GM23338 (cell line): ENCODE measurements at places on chromosomes 5 and 9. TPM values are rescaled to one million over a fixed set of nuclear protein-coding genes. Genes with fewer than 3 reads are reported as not detected.
A peak's percentile ranks its signal among the peaks of the same experiment; 100 is the strongest.

- peak; percentile 10 for DNase-seq
Measured at GRCh38 chr5:110288766-110289511, 437.5 kb downstream of the TMEM232 start.

GRCh38 chr9:78438211-78438610 is 141.3 kb downstream of the PSAT1 start:
- peak; percentile 47 for DNase-seq

DNA sequence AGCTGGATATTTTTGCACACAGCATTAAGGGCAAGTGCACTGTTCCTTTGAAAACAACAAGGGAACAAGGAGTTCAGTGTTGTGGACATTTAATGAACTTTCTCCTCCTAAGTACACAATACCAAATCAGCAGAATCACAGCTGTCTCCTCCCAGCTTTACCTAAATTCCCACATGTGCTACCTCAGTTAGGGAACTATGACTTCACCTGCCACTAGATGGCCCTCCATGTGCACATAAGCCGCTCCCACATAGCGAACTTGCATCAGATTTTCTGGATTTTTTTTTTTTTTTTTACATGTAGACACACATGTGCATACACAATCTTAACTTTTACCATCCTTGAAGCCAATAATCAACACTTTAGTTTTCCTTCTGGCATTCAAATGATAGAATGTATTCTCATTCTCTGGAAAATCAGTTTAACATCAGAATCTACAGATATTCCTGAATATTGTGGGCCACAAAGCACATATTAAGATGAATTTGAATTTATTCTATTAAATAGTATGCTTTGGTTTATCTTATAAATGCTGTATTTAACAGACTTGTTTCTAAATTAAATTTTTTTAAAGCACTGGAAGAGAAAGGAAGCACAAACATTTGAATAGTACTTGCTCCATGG is 123.6 kb downstream of the PALM2AKAP2 start:
- DNase-seq = peak; percentile 81

DNA sequence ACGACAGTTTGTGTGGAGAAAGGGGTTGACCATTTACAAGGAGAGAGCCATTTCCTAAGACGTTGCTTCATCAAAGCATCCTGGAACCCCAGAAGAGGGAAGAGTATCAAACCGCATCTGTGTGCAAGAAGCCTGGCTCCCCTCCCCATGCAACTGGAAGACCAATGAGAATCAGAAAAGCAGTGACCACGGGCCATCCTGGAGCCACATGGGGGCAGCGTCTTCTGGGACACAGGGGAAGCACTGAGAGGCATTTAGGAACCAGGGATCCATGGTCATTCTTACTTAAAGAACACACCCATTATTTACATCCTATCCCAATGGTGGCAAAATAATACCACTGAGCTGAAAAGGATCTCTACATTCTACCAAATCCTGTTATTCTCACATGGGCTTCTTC is 29.3 kb downstream of the SEMA5A start:
- peak; percentile 64 for DNase-seq

GRCh38 chr9:91429501-91429900 is 5.9 kb upstream of the NFIL3 start:
- no peak for DNase-seq

DNA sequence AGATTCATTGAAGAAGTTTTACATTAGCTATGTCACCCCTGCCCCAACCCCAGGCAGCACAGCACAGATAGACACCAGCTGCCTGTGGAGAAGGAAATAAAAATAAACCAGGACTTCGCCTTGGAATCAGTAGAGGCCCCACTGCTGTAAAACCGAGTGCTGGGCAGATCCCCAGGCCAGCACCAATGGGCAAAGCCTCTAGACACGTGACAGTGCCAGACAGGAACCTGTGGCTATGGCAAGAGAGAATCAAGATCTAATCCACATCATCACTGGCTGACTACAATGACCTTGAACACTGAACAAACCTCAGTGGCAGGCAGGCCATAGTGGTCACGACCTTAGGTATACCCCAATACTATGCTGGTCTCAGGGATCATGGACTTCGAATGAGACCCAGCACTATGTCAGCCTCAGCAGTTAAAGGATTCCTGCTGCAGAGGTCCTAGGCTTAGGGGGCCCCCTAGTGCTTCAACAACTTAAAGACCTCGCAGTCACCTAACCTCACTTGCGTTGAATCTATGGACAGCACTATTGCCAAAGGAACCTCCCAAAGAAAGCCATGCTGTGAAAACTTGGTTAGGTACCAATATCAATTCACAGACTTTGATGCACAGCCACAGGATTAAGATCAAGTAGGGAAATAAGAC is 2118.6 kb upstream of the C9orf72 start:
- peak; percentile 92 for DNase-seq

- no peak for DNase-seq
Measured at GRCh38 chr5:113169720-113170119, 193.1 kb downstream of the DCP2 start.

DNA sequence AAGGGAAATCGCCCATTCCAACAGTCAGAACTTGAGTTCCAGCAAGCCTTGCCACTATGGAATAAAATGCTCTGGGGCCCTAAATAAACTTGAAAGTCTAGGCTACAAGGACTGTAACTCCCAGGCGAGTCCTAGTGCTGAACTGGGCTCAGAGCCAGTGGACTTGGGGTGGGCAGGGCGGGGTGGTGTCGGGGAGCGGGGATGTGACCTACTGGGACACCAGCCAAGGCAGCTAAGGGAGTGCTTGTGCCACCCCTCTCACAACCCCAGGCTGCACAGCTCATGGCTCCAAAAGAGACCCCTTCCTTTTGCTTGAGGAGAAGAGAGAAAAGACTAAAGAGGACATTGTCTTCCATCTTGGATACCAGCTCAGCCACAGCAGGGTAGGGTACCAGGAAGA is 61.5 kb downstream of the MEIKIN start:
- no peak for DNase-seq

DNA sequence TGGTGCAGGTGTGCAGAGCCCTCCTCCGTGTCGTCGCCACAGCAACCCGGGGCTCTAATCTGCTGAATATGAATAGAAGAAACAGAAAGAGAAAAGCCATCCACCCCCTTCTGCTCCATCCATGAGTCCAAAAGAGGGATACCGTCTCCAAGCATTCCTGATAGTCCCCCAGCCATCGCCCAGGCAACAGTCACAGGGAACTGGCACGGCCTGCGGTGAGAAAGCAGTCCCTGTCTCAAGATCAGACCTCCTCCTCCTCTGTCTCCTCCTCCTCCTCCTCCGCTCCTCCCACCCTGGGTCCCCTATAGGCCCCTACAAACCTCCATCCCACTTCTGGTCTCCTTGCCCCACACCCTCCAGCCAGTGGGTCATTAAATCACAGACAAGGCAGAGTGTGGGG is 308.1 kb upstream of the MPDZ start:
- DNase-seq = no peak

GRCh38 chr9:123034881-123035510 is 1.5 kb downstream of the GPR21 start:
- DNase-seq = no peak

DNA sequence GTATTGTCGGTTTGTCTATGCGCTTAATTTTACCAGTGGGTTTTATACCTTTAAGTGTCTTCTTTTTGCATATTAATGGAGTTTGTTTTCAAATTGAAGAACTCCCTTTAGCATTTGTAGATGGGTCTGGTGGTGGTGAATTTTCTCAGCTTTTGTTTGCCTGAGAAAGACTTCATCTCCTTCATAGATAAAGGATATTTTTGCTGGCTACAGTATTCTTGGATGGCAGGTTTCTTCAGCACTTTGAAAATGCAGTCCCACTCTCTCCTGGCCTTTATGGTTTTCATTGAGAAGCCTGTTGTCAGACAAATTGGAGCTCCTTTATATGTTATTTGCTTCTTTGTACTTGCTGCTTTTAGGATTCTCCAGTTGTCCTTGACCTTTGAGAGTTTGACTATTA is 142.1 kb downstream of the RAB3C start:
- no peak for DNase-seq

DNA sequence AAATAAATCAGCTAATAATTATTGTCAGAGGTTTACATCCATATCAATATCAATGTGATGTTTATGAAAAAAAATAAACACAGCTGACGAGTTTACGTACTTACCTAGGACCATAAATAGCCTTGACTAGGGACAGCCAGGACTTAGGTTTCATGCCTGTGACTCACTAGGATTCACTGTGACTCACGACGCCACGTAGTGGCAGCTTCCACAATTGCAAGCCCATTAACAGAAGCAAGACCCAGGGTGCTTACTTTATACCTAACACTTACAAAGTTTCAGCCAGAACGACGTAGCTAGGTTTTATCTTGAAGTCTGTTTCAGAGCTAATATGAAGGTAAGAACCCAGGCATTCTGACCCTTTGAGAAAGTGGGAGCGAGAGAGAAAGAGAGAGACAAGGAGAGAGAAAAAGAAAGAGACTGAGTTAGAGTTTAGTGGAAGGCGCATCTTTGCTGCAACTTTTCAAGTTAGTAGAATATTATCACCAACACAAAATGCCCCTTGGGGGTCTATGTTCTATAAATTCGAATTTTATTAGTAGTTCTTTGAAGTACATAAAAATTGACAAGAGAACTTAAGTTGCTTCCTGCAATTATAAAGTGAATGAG is 191.2 kb downstream of the GNA14 start:
- DNase-seq = peak; percentile 92

- DNase-seq = no peak
Measured at GRCh38 chr5:154844809-154845208, 5.6 kb downstream of the FAXDC2 start.

DNA sequence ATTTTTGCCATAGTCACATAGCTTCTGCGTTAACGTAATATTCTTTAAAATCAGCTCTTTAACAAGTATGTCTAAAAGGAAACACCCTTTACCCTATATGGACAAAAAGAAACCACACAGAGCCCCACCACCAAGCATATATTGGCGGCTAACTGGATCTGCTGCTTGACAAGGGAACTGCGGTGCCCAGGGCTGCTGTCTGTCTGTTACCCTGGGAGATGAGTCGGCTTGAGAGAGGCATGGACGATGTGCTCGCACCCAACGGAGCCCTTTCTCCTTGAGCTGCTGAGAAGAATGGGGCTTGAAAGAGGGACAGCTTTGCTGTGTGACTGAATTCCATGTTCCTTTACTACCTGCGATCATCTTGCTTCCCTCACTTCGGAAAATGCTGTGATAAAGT is 158.6 kb upstream of the SHB start:
- no peak for DNase-seq

DNA sequence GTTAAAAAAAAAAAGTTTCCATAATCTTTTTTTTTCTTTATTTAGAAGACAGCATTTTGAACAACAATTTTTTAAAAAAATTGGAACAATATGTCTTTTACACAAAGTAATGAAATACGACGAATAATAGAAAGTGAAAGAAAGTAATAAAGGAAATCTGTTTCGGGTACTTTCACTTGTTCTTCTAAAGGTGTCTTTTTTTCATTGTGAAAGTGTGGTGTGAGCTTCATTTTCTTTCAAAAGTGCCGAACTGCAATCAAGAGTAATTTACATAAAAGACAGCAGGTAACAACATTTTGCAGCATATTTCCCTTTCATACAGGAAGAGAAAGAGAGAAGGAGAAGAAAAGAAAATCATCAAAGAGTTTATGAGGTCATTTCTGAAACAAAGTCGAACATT is 159.7 kb upstream of the CDH12 start:
- no peak for DNase-seq

DNA sequence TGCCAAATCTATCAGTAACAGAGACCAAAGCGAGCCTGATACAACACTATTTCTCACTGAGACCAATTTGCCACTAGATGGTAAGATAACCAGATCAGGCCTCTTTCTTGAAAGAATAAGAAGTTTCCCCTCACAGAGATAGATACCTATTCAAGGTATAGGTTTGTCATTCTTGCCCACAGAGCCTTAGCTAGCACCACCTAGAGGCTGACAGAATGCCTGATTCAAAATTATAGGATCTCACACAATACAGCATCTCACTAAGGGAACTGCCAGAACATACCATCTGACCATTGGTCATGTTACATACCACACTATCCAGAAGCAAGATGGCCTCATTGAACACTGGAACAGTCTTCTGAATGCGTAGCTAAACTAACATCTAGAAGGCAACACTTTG is 166.6 kb upstream of the HCN1 start:
- DNase-seq = peak; percentile 27

DNA sequence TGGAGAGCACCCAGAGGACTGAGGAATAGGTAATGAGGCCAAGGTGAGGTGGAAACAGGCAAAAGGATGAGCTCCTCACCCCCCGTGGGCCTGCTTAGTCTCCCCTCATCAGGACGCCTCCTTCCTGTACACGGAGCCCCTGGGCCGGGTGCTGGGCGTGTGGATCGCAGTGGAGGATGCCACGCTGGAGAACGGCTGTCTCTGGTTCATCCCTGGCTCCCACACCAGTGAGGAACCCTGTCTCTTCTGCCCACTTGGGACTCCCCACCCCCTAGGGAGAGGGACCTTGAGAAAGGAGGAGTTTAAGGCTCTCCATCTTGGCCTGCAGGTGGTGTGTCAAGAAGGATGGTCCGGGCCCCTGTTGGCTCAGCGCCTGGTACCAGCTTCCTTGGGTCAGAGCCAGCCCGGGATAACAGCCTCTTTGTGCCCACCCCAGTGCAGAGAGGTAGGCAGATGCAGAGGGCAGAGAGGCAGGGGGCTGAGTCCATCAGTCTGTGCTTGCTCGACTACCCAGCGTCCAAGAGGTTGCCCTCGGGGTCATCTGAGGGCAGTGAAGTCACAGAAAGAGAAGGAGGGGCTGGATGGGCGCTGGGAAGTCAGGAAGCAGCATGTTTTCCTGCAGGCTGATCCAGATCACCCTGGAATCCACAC is 7.0 kb downstream of the DOLK start:
- DNase-seq = no peak

GRCh38 chr5:96404191-96404867 is 28.7 kb downstream of the PCSK1 start:
- DNase-seq = peak; percentile 5

GRCh38 chr5:19172926-19173470 is 815.0 kb downstream of the CDH18 start:
- no peak for DNase-seq

GRCh38 chr9:68771376-68771775 is 66.3 kb downstream of the PIP5K1B start:
- no peak for DNase-seq

GRCh38 chr5:125894383-125894782 is 528.8 kb upstream of the GRAMD2B start:
- DNase-seq = no peak

GRCh38 chr5:74943905-74944304 is 77.7 kb upstream of the FAM169A start:
- peak; percentile 76 for DNase-seq

GRCh38 chr9:97475059-97475458 is 26.4 kb upstream of the TMOD1 start:
- no peak for DNase-seq

GRCh38 chr9:8256880-8257279 is 457.3 kb upstream of the DMAC1 start:
- no peak for DNase-seq

BHMT2 gene
- 1.7 and 2.5 TPM in 2 replicates for total RNA-seq

GPR151 gene
- not detected in 2 replicates for total RNA-seq

COL27A1 gene
- 12.9 and 18.0 TPM in 2 replicates for total RNA-seq

SLC31A1 gene
- 32.1 and 33.3 TPM in 2 replicates for total RNA-seq

PCDHB15 gene
- 8.0 and 12.1 TPM in 2 replicates for total RNA-seq

LHX6 gene
- total RNA-seq = 1.0 and 1.3 TPM in 2 replicates

RNF183 gene
- not detected in 2 replicates for total RNA-seq

CDKN2B-AS1 gene
- total RNA-seq = 0.14 TPM in 1 of 2 replicates, not detected in the other

SLC46A2 gene
- not detected in 2 replicates for total RNA-seq

IFNA21 gene
- total RNA-seq = not detected in 2 replicates

PAPPA gene
- total RNA-seq = 0.31 and 0.38 TPM in 2 replicates

SLC25A51 gene
- total RNA-seq = 16.8 and 22.0 TPM in 2 replicates

HINT1 gene
- total RNA-seq = 165 and 171 TPM in 2 replicates

CDC20B gene
- not detected in 2 replicates for total RNA-seq

NOXA1 gene
- total RNA-seq = 0.59 and 0.62 TPM in 2 replicates
